ENCODE measurements at places on chromosomes 5 and 9. TPM values are rescaled to one million over a fixed set of nuclear protein-coding genes. Genes with fewer than 3 reads are reported as not detected.

GRCh38 chr9:72315510-72316311 is 49.3 kb downstream of the ZFAND5 start:
- ATAC-seq = peak; percentile 84

DNA sequence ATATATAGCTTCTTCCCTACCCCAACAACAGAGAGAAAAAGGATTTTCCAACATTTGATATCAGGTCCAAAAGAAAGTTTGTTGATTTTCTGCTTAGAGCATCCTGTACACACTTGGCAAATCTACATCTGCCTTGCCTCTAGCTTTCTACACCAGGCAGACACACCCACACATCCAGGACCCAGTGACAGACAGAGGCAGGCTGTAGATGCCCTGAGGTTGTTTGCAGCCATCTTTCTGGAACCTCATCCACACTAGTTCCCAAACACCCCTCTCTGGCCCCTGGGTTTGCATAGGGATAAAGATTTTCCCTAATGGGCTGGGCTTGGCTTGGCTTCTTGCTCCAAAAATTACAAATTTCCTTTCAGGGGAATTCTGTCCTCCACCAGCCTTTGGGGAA is 138.2 kb upstream of the FST start:
- no peak for ATAC-seq

DNA sequence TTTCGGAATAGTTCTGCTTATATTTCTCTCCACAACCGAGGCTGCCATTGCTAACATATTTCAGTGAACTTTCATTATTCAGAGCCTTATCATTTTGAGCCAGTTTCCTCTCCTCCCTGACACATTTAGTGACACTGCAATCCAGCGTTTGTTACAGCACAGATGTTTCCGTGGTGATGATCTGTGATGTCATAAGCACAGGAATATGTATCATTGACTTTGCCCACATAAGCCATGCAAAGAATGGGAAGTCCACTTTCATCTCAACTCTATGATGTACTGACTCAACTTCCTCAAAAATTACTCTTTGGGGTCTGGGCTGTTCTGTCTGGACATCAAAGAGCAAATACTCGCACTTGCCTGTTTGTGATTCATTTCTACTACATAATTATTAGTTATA is 291.8 kb downstream of the EBF1 start:
- ATAC-seq = no peak

- ATAC-seq = no peak
These were observed 4.6 kb downstream of the SNX2 start for GRCh38 chr5:122779451-122779850.

Gene SCGB3A2
- not detected for total RNA-seq

DNA sequence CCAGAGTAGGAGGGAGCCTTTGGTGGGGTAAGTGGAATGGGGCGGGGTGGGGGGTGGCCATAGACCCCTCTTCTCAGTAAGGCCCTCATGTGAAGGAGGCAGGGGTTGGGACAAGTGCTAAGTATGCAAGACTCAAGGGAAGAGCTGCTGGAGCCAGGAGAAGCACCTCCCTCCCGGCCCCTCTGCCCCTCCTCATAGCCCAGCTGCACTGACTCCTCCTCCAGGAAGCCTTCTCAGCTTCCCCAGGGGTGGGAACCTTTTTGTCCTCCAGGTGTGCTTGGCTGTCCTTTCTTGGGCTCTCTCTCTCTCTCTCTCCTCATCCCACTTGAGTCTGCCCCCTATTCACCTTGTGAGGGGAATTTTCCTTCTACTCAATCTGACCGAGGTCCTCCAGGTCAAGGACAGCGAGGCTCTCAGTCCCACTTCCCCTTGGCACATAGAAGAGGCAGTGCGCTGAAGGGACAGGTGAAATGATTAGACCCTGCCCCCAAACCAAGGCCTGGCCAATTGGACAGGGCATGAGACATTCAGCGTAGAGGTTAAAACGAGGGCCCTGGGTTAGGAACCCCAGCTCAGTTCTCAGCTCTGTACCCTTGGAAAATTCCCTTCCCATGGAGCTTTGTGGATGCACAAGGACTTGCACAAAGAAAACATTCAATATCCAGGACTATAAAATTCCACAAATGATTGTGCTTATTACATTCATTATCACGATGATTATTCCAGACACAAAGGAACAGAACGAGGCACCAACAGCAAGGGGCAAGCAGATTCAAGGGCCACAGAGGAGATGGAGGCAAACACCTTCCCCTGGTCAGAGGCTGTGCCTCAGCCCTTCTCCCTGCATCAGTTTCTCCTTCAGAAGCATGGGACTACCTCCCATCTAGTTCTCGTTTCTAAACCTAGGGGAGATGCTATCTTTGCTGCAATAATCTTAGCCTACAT is 45.6 kb upstream of the IL17B start:
- no peak for ATAC-seq

DNA sequence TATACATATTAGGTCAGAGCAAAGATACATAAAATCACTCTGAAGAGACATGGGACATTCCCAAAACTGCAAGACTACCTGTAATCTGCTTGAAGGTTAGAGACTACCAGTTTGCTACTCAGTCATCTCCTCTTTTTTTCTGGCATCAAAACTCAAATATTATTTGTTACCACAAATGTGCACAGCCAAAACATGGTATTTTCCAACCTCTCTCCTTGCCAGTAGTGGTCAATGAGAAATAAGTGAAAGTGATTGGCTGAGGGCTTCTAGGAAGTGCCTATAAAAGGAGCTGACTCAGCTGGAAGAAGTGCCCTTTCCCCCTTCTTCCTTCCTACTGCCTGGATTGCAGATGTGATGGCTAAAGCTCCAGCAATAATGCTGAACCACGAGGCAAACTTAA is 13.8 kb downstream of the GZMK start:
- no peak for ATAC-seq

Gene C1QTNF3
- 1.2 TPM for total RNA-seq

Gene CDH18
- not detected for total RNA-seq

Gene NME5
- total RNA-seq = 0.44 TPM

DNA sequence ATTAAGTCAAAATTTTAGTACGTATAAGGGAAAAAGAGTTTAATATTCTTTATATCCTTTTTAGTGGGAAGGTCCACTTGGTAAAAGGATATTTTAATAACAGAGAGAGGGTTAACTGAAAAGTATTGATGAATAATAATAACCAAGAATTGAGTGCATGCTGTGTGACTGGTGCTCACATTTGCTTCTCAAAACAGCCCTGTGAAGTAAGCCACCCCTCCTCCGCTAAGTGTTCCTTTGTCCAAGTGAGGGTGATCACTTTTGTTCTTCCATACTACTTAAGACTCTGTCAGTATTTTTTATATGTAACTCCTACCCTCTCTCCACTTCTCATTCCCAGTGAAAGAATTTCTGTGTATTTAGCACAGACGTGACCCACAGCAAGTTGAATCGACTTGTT is 51.5 kb downstream of the SLC44A1 start:
- no peak for ATAC-seq

Gene DIPK1B
- total RNA-seq = 0.76 TPM

DNA sequence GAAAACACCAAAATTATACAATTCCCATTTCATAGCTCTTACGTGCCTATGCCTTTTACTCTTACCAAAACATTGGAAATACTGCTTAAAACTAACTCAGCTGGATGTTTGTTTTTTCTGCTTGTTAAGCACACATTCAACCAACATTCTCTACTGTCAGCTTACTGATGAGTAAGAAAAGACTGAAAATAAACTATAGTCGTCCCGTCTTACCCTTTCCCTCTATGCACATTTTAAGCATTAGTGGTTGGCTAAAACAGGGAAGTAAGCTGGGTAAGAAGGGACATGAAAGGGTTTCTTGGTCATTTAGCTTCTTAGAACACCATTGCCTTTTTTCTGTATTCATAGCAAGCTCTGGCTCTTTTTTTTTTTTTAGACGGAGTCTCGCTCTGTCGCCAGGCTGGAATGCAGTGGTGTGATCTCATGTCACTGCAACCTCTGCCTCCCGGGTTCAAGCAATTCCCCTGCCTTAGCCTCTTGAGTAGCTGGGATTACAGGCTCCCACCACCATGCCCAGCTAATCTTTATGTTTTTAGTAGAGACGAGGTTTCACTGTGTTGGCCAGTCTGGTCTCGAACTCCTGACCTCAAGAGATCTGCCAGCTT is 232.1 kb upstream of the PCSK5 start:
- no peak for ATAC-seq

Gene ELAVL2
- 0.24 TPM for total RNA-seq

- ATAC-seq = no peak
These were observed 45.3 kb upstream of the TMC1 start for GRCh38 chr9:72476100-72476499.

GRCh38 chr5:1552521-1553255 is 28.9 kb upstream of the LPCAT1 start:
- ATAC-seq = no peak

- no peak for ATAC-seq
These were observed 1025.1 kb upstream of the C9orf72 start for GRCh38 chr9:28598408-28598807.

DNA sequence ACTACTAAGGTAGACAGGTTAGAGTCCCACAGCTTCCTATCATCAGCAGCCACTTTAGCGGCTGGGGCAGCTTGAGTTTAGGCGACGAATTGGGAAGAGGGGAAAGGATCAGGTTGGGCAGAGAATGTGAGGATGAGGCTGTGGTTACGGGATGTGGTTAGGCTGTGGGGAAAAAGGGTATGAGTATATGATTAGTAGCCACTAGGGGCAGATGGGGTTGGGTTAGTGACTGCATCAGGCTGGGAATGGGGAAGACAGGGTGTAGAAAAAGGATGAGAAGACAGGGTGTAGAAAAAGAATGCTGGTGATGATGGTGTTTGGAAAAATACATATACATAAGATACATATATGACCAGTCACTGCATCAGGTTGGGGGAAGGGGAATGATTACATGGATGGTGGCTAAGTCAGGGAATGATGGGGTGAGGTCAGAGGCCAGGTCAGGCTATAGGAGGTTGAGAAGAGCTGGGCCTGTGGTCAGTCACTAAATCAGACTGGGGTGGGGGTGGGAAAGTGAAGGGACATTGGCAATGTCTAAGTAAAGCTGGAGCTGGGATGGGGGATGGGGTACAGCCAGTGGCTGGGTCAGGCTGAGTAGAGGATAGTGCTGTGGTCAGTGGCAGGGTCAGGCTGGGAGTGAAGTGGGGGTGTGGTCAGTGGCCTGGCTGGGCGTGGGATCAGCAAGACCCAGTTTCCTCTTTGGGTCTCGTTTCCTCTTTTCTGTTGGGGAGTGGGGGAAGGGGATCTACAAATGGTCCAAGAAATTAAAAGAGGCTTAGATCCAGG is 2.1 kb downstream of the TLN1 start:
- no peak for ATAC-seq

Gene TNIP1
- total RNA-seq = 71.5 TPM

- peak; percentile 83 for ATAC-seq
These were observed 14.6 kb upstream of the PPP2CA start for GRCh38 chr5:134240421-134240962.

Gene OMD
- total RNA-seq = 0.40 TPM

DNA sequence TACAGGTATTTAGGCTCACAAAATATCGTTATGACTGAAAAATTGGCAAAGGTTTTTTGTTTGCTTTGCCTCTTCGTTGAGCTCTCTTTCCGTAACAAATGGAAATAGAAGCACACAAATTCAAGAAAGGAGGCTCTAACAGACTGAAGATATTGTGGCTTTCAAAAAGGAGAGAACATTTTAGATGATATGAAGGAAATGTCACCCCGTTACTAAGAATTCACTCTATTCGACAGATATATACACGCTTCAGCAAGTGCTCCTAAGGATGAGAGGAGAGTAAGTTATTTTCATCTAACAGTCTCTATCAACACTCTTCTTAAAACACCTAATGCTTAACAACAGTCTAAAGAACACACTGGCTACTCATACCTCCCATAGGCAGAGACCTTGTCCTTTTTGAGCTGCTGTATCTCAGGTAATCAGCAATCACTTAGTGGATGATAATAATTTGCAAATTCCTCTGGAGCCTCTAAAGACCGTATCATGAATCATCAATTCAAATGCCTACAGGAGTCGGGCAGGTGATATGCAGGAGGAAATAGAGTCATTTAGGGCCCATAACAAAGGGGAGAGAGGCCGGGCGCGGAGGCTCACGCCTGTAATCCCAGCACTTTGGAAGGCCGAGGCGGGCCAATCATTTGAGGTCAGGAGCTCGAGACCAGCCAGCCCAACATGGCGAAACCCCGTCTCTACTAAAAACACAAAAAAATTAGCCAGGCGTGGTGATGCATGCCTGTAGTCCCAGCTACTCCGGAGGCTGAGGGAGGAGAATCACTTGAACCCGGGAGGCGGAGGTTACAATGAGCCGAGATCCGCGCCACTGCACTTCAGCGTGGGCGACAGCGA is 1.4 kb upstream of the HSDL2 start:
- peak; percentile 20 for ATAC-seq

Gene TXNDC8
- not detected for total RNA-seq

- ATAC-seq = peak; percentile 7
These were observed 4.4 kb downstream of the CRB2 start for GRCh38 chr9:123360161-123361085.

DNA sequence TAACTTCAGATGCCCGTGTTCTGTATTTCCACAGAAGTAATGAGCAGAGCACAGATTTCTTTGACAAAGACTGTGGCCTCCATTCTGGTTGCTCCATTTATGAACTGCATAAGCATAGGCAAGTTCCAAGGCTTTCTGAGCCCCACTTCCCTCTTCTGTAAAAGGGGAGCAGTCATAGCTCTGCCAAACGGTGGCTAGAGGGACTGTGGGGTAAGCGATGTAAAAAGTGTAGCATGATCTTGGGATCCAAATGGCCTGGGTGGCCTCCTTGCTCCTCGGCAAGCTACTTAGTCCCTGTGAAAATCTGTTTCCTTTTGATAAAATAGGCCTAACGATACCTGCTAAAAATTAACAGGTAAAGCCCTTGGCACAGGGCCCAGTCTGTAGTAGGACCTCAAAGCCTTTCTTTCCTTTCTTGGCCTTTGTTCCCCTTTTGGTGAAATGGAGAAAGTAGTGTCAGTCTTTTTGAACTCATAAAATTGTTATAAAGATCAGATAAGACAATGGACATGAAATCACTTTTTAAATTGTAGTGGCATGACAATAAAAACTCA is 646.6 kb downstream of the ACTL7B start:
- ATAC-seq = no peak

DNA sequence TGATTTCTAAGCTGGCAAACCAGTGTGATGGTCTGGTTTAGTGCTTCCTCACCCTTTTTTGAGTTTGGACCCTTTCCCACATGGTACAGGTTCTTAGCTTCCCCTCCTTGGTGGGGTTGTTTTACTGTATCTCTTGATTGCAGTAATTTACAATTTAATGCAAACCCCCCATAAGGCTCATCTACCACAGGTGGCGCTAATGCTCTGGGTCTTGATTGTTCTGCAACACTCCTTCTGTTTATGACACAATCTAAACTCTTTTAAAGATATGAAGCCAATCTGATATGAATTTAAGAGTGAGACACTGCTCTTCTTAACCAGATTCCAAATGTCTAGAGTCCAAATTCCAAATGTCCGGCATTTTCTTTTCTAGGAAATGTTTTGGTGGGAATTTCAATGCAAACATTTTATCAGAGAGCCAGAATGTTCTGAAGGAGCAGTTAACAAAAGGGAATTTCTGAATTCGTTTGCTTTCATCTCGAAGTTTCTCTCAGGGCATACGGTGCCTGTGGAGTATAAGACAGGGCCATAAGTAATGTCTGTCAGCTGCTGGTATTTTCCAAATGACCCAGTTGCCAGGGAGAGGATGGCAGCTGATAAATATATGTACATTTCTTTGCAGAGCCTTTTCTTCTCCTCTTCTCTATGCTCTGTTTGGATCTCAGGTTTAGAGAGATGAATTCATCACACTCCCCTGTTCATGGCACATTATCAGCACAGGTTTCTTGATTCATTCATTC is 246.8 kb downstream of the ARHGAP26 start:
- no peak for ATAC-seq

Gene PALM2AKAP2
- 0.88 TPM for total RNA-seq

GRCh38 chr5:430214-430925 is 12.6 kb upstream of the EXOC3 start:
- no peak for ATAC-seq

Gene PRELID2
- 4.8 TPM for total RNA-seq

All from esophagus mucosa (tissue), 1 donor.